ENCODE measurements at places on chromosomes 2 and 18.

GRCh38 chr2:209565896-209566582 is 142.2 kb downstream of the MAP2 start:
- no peak for DNase-seq

DNA sequence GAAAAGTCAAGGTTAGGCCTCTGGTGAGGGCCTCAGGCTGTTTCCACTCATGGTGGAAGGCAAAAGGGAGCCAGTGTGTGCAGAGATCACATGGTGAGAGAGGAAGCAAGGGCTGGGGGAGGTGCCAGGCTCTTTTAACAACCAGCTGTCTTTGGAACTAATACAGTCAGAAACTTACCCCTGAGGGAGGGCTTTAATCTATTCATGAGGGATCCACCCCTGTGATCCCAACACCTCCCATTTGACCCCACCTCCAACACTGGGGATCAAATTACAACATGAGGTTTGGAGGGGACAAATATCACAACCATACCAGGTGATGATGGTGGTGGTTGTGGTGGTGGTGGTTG is 10.9 kb downstream of the POLI start:
- DNase-seq, result no peak

GRCh38 chr2:109423556-109424359 is 190.0 kb downstream of the SEPTIN10 start:
- DNase-seq, result no peak

- no peak for DNase-seq
Measured at GRCh38 chr2:85171916-85172315, 38.7 kb downstream of the TCF7L1 start.

DNA sequence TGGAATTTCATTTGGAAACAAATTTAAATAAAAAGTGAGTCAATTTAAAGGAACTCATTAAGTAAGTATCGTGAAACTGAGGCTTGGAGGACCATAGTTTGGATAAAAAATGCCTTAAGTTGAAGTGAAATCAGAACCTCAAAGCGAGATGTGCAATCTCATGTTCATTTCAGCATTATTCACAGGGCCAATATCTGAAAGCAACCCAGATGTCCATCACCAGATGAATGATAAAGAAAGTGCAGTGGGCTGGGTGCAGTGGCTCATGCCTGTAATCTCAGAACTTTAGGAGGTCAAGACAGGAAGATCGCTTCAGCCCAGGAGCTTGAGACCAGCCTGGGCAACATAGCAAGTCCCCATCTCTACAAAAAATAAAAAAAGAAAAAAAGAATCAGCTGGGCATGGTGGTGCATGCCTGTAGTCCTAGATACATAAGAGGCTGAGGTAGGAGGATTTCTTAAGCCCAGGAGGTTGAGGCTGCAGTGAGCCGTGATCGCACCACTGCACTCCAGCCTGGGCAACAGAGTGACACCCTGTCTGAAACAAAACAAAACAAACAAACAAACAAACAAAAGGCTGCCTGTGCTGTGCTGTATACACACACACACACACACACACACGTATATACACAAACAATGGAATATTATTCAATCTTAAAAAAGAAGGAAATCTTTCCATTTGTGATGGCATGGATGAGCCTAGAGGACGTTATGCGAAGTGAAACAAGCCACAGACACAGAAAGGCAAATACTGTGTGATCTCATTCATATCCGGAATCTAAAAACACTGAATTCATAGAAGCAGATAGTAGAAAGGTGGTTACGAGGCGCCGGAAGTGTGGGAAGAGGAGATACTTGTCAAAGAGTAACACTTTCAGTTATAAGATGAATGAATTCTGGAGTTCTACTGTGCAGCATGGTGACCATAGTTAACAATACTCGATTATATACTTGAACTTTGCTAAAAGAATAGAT is 14.5 kb downstream of the SH3RF3 start:
- no peak for DNase-seq

DNA sequence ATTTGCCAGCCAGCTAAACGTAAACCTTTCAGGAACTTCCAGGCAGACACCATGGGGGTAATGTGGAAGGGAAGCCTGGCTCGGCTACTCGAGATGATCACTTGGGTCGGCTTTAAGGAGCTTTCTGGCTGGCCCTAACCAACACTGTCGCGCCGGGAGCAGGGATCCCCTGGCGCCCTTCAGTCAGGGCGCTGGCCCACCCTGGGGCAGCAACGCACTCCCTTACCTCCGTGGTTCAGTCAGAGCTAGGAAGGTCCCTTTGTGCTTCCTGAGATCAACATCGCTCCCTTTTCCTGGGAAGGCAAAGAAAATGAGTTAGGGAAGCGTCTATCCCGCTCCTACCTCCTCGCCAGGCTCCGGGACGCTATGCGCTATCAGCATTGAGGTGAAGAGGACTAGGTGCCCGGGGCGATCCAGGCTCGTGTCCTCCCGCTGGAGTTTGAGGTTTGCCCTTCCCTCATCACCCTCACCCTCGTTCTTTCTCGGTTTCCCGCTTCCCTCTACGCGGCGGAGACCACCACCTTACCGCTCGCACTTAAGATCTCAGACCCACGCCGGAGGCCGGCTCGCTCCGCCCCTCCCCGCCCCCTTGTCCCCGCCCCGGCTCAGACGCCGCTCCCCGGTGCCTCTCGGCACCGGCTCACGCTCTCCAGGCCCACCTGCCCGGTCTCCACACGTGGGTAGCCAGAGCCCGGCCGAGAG is 449 bp upstream of the ATRAID start:
- DNase-seq, result no peak

GRCh38 chr18:74534150-74534969 is at the start of gene CNDP1:
Gene CNDP1 (plus strand): TSS chr18:74534500. CDS start chr18:74534668, 168 bp downstream.
- no peak for DNase-seq

DNA sequence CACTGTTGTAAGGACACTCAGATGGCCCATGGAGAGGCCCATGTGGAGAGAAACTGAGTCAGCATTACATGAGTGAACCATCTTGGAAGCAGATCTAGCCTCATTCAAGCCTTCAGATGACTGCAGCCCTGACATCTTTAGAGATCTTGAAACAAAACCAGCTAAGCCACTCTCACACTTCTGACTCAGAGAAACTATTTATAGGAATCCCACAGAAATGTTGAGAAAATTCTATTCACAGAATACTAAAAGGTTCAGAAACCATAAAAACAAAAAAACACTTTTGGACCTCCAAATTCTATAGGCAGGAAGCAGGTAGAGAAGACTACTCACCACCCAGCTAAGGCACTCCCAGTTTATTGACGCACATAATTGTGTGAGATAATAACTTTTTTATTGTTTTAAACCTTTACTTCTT is 8.7 kb downstream of the TMEM169 start:
- no peak for DNase-seq

DNA sequence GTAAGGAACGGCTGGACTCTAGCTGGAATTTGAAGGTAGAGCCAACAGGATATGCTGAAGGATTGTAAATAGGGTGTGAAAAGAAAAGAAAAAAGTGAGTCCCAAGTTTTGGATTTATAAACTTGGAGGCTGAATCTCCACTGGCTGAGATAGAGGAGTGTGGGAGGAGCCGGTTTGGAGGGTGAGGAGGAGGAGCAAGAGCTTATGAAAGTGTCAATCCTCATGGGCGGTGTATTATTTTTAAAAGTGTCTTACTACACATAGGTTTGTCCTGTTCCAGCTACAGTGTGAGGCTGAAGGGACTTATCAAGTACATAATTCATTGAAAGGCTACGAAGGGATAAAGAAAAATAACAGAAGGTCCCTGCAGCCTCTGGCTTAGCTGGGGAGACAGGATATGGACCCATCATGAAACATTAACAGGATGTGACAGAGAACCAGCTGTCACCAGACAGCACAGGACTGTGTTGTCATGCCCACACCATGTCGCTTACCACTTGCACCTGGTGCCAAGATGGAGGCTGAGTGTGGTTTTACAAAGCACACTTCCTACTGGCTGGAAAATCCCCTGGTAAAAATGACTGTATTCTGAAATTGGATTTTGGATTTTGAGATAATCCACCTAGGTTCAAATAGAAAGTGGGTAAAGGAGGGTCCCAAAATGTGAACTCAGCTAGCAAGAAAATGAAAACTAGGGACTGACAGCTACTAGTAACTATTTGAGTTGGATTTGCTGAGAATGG is 2.5 kb upstream of the MREG start:
- DNase-seq, result no peak

DNA sequence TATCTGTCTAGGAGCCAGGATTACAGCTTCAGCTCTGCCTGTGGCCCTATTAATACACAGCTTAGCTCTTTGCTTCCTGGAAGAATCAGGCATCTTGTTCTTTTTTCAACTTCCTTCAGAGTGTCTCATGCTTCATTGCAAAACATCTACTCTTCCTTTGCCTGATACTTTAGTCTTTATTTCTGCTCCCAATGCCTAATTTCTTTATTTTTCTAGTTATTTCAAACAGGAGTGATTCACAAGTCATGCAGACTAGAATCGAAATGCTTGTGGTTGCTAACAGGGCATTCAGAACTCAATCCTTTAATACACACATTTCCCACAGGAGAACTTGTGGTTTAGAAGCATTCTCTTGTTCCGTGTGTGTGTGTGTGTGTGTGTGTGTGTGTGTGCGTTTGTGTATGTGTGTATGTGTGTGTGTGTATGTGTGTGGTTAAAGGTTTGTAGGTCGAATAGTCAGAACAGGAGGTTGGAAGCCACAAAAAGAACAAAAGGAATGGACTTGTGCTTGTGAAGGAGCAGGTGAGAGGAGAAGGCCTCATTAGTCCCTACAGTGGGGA is 28.3 kb upstream of the INSIG2 start:
- peak; percentile 73 for DNase-seq

DNA sequence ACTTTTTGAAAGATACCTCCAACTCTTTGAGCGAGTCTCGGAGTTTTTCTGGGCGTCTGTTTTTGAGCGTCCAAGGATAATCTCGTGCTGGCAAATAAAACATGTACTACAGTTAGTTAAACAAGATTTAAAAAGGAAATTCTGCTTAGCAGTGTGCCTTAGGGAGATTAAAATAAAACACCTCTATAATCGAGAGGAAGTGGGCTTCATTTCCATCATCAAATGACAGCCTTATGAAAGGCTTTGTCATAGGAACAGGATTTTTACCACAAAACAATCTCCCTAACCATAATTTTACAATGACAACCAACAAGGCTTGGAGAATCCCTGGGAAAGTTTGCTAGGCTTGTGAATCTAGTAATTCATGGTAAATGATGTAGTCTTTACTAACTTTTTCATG is 103.4 kb downstream of the WDPCP start:
- no peak for DNase-seq

- no peak for DNase-seq
Measured at GRCh38 chr2:113018509-113018908, 13.2 kb downstream of the IL36A start.
